ENCODE measurements at places on chromosomes 3 and 15. TPM values are rescaled to one million over a fixed set of nuclear protein-coding genes. Genes with fewer than 3 reads are reported as not detected.

The EOMES gene
- 0.20 TPM for total RNA-seq

The COPB2 gene
- total RNA-seq, result 98.7 TPM

The WDR76 gene
- total RNA-seq, result 69.1 TPM

The P2RY12 gene
- not detected for total RNA-seq

The FETUB gene
- total RNA-seq, result not detected

The ARNT2 gene
- total RNA-seq, result not detected

All from G401 (cell line).